Stimulated activated CD4-positive, alpha-beta T cell treated with anti-CD3 and anti-CD28 coated beads, Interleukin-4, amount 100 ng/mL, for 4 hours (primary cell): ENCODE measurements at places on chromosomes 6 and 20.

- no peak for DNase-seq
Observed at GRCh38 chr20:3652676-3653596, 10.3 kb downstream of the GFRA4 start.

DNA sequence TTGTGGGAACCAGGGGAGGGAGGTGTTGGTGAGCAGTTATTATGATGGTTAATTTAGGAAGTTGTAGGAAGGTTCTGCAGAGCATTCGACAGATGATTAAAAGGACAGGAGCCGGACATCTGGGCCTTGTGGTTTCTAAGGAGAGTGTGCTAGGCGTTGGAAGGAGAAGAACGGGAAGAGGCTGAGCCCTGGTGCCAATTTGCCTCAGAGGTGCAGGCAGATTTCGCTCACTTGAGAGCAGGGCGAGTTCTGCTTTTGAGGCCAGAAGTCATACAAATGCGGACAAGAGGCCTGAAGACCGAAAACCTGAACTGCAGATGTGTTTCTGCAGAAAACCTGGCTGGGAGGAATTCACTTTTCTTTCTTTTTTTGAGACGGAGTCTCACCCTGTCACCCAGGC, 30.5 kb upstream of the RPS6KA2 start:
- DNase-seq = no peak

DNA sequence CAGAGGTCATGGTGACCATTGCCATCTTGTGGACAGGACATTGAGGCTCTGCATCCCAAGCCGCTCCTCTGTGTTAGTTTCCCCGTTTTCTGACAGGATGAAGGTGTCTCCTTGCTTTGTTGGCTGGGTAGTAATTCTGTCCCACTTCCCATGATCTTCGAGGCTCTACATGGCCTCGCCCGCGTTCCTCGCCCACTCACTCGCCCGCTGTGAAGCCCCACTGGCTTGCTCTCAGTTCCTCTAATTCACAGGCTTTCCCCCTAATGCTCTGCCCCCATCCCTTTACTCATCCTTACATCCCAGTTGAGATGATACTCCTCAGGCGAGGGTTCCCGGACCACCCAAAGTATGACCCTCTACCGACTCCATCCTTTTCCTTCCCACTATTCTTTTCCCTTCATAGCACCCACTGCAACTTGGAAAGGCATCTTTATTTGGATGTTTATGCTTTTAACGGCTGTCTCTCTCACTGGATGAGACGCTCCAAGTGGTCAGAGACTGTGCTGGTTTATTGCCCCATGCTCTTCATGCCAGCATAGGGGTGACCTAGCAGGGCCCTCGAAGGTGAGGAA, 511 bp upstream of the SLC35B2 start:
- no peak for DNase-seq

DNA sequence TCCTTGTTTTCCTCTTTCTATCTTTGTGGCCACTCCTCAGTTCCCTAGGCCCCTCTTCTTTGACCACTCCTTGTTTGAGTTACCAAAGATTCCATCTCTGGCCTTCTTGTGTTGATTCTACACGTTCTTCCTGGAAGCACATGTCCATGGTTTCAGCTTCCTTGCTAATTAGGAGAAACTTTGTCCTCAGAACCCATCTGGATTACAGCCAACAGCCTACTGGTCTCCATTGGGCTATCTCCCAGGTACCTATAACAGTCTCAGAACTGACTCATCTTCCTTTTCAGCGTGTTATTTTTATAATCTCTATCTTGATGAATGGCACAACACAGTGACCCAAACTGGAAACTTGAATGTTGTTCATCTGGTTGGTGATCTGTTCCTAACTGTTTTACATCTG, 17.5 kb downstream of the PTPRA start:
- DNase-seq = no peak

DNA sequence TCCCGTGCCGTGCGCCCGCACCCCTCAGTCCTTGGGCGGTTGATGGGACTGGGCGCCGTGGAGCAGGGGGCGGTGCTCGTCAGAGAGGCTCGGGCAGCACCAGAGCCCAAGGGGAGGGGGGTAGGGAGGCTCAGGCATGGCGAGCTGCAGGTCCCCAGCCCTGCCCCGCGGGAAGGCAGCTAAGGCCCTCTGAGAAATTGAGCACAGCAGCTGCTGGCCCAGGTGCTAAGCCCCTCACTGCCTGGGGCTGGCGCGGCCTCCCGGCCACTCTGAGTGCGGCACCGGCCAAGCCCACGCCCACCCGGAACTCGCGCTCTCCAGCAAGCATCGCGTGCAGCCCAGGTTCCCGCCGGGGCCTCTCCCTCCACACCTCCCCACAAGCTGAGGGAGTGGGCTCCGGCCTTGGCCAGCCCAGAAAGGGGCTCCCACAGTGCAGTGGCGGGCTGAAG, 16.4 kb downstream of the SOX4 start:
- no peak for DNase-seq
